Left renal pelvis (tissue), 4 donors: ENCODE measurements at places on chromosomes 11 and 22.

DNA sequence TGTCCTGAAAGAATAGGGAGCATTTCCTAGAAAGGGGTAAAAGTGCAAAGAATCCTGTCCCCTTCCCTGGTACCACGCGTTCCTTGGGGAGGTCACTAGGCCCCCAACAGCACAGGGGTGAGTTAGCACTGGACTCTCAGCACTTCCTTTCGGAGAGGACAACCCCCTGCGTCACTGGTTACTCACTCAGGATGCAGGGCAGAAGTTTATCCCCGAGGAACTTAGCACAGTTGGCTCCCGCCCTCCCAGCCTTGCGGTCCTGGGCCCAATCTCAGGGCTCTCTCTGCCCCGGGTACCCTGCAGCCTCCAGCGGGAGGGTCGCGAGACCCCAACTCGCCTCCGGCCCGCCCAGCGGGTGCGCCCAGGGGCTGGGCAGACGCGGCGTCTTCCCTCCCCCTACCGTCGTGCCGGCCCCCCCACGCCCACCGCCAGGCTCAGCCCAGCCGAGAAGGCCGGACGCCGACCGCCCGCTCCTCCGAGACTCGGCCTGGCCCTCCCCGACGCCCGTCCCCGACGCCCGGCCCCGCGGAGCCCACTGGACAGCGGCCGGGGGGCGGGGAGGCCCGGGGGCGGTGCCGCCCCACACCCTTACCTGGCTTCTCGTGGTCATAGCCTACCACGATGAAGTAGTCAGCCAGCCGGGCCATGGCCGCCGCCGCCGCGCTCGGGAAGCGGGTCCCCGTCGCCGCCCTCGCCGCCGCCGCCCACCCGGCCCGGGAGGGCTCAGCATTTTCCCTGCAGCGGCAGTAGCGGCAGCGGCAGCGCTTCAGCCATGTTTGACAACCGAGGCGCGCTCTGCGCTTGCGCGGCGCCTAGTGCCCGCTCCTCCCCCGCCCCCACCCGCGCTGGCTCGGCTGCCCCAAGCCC is at the start of gene SBF2:
Gene SBF2, minus strand, starts transcription at position 797 of the 867 bp plus-strand sequence. Its CDS starts 150 bp downstream, at position 647.
- DNase-seq, result peak; percentile 62

GRCh38 chr11:123330071-123330470 is 100.0 kb upstream of the GRAMD1B start:
- no peak for DNase-seq

DNA sequence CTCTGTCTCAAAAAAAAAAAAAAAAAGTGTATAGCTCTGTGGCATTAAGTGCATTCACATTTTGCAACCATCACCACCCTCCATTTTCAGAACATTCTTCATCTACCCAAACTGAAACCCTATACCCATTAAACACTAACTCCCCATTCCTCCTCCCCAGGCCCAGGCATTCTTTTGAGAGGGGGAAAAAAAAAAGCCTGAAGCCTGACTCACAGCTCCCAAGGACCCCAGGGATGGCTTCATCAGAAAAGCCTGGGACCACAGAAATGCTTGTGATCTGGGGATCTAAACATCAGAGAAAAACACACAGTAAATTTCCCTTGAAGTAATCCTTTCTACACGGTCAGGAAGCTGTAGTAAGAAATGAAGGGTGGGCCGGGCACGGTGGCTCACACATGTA is 10.7 kb upstream of the GTSE1 start:
- no peak for DNase-seq

- DNase-seq, result no peak
These were observed 39.9 kb upstream of the IGSF9B start for GRCh38 chr11:133996671-133997070.

DNA sequence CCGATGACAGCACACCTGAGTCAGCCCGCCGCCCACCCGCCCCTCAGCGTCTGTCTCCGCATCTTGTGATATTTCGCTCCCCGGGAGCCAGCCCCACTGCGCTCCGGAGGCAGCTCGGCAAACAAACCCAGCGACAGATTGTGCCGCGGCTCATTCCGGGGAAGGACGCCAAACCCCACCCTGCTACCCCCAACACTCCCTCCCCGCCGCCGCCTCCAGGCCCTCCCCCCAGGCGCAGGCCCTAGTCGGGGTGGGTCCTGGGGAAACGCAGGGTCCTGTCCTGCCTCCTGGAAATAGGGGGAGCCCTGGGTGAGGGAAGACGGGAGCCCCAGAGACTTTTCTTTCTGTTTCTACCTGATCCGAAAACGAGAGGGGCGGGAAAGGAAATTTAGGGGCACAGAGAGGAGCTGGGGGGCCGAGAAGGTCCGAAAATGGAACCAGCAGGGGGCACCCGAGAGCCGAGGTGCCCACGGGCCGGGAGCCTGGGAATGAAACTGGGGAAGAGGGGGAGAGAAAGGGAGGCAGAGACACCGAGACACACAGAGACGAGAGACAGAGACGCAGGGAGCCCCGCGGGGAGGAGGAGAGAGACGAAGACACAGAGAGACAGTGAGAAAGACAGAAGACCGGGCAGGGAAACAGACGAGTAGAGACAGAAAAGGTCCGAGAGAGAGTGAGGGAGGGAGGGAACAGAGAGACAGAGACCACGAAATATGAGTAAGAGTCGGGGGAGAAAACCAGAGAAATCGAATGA is 1.7 kb upstream of the RTN4RL2 start:
- no peak for DNase-seq
